ENCODE measurements at places on chromosomes 11 and 22. TPM values are rescaled to one million over a fixed set of nuclear protein-coding genes. Genes with fewer than 3 reads are reported as not detected.

The APOL5 gene
- total RNA-seq, result not detected

GRCh38 chr22:49051491-49052022 lies 776.1 kb downstream of the BRD1 start:
- no peak for DNase-seq

GRCh38 chr22:26615149-26615548 lies 2.7 kb downstream of the CRYBB1 start:
- DNase-seq, result no peak

GRCh38 chr11:4644233-4644632 lies 451 bp downstream of the OR51E1 start:
- DNase-seq, result no peak

DNA sequence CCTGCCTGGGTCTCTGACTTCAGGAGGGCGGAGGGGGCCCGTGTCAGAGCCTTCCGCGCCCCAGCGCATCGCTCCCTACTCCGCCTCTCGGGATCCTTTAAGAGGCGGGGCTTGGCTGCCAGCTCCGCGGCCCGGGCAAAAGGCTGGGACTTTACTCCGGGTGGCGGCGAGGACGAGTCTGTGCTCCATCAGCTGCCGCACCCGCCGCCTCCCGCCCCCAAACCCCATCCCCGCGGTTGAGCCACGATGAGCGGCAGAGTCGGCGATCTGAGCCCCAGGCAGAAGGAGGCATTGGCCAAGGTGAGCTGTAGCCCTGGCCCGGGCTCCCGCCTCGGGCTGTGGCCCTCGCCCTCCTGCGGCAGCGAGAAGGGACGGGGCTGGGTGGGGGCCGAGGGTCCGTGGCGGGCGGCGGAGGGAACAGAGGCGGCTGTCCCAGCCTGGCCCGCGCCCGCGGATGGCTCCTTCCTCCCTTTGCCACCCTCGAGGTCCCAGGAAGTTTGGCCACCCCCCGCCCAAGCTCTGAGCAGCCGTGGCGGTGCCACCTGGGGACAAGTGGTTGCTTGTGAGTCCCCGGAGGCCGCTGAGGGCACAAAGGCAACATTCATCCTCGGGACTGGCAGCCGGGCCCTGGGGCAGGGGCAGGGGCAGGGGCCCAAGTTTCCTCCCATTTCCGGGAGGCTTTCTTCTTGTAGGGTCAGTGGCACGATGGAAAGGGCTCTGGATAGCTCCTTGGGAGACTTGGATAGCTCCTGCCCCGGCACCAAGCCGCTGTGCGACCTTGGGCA lies at the start of gene SEC14L2:
TSS of gene SEC14L2 (plus strand) at position 148 of the 785 bp plus-strand sequence. CDS start at position 247, 99 bp downstream.
- peak; percentile 78 for DNase-seq

The KRTAP5-7 gene
- total RNA-seq, result not detected

DNA sequence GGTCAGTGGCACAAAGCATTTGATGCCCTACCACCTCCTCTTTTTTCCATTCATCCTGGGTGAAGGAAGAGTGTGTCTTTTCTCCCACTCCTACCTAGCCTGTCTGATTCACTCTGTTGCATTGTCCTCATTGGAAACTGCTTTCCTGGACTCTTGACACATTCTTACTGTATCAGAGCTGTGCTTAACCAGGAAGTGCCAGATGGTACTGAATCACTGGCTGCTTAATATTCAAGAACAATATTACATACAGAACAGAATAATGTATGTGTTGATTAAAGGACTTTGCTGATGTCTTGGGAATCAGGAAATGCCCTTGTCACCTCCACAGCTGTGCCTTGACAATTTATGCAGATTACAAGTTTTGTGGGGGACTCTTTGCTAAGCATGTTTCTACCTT lies 44.4 kb downstream of the SVIP start:
- no peak for DNase-seq

GRCh38 chr11:20008190-20008870 lies 151.9 kb downstream of the DBX1 start:
- no peak for DNase-seq

The PHOX2A gene
- total RNA-seq, result not detected

The MOGAT2 gene
- not detected for total RNA-seq

GRCh38 chr11:23284631-23285030 lies 424.4 kb upstream of the CCDC179 start:
- no peak for DNase-seq

All from lower lobe of right lung (tissue), 2 donors.